GM12864 (cell line): ENCODE measurements at places on chromosomes 1 and 21.
A peak's percentile ranks its signal among the peaks of the same experiment; 100 is the strongest.

GRCh38 chr1:68347415-68347814 is 102.3 kb downstream of the RPE65 start:
- peak; percentile 78 for DNase-seq

DNA sequence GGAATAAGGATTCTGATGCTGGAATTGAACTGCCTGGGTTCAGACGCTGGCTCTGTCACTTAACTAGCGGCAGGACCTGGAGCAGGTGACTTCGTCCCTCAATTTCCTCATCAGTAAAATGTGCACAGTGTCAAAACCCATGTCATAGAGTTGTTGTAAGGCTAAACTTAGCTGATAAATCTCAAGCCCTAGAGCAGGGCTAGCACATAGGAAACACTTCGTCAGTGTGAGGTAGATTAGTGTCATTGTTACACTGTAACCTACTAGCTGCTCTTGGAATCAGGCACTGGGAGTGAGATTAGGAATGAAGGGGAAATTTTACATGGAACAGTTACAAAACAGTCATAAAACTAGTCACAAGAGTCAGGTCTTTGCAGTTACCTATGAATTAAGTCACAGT is 56.1 kb upstream of the ANGPTL1 start:
- DNase-seq: no peak

- no peak for DNase-seq
Observed at GRCh38 chr1:47003896-47004403, 19.5 kb upstream of the CYP4X1 start.

DNA sequence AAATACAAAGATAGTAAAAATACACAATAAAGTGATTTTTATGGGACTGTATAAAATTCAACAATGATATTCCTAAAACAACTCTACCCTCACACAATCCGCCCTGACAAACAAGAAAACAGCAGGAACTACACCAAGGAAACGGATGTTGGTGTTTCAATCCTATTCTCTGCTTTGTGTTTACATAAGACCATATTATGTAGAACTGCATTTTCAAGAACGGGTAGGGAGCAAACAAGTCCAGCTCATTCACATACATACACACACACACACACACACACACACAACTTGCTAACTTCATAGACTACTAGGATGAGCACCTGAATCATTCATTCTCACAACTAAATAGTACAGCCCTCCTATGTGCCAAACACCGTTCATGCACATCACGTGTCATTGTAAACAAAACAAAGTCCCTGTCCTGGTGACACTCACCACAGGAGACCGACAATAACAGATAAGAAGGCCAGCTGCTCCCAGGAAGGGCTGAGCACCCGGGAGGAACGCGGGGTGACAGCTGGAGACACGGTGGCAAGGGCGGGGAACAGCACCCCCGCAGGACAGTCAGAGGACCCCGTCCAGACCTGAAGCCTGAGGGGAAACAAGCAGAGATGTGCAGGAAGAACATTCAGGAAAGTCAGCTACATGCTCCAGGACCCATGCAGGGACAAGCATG is 43.0 kb downstream of the NPHP4 start:
- no peak for DNase-seq
